ENCODE measurements at places on chromosomes 2 and 18.

DNA sequence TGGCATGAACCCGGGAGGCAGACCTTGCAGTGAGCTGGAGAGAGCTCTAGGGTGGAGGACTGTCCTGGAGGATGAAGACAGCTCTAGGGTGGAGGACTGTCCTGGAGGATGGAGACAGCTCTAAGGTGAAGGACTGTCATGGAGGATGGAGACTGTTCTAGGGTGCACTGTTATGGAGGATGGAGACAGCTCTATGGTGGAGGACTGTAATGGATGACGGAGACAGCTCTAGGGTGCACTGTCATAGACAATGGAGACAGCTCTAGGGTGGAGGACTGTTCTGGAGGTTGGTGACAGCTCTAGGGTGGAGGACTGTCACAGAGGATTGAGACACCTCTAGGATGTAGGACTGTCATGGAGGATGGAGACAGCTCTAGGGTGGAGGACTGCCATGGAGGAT is 21.1 kb upstream of the KCNG2 start:
- DNase-seq = no peak

DNA sequence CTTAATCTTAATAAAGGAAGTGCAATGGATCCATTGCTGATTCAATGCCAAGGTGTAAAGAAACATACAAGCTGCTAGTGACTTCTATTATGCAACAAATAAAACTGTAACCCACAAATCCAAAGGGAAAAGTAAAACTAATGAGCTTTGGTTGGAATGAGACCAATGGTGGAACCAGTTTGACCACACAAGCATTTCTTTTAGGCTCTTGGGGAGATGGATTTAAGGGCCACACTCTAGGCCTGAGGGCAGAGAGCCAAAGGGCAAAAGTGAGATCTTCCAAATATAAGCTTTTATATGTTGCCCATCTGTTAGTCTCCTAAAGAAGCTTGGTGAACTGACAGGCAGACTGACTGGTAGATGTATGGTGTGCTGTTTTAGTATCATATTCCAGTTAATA is 41.5 kb upstream of the MMADHC start:
- no peak for DNase-seq

- DNase-seq = no peak
Observed at GRCh38 chr2:69241093-69241492, 145.9 kb downstream of the GFPT1 start.

DNA sequence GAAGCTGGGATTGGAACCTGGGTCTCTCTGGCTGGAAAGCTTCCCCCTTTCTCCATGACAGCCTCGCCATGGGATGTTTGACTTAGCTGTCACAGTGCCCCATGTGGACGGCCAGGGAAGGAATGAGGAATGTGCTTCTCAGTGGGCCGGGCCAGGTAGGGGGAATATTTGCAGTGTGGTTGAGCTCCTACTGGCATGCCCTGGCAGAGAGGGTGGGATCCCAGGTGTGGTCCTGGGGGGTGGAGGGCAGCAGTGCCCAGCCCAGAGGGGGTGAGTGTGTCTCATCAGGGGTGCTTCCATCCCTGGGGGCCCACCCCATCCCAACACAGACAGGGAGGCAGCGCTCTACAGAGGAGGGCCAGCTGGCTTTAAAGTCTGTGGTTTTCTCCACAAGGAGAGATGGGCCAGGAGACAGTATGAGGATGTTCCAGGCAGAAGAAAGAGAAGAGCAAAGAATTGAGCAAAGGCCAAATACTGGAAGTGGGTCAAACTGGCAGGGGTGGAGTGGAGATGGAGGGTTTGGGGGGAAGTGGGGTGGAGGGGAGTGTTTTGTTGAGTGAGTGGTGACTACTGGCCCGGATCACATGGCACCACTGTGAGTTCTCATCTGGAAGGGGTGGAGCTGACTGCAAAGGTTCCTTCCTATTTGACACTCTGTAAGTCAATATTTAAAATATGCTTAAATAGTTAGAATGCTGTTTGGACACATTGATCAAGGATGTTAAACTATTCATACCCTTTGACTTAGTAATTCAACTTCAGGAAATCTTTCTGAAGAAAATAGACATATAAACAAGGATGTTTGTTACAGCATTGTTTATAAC is 94.0 kb downstream of the MYCN start:
- DNase-seq = no peak
